Fibroblast of lung (primary cell): ENCODE measurements at places on chromosomes 16 and 17. TPM values are rescaled to one million over a fixed set of nuclear protein-coding genes. Genes with fewer than 3 reads are reported as not detected.

SLC52A1 gene
- total RNA-seq, result 0.26 and 0.66 TPM in 2 replicates

DCXR gene
- 38.3 and 43.6 TPM in 2 replicates for total RNA-seq

NAT9 gene
- total RNA-seq, result 29.0 and 39.6 TPM in 2 replicates

CACNG4 gene
- total RNA-seq, result not detected in 2 replicates

SSTR5 gene
- total RNA-seq, result not detected in 2 replicates

ALDOC gene
- total RNA-seq, result 59.3 and 91.3 TPM in 2 replicates

KRT27 gene
- not detected in 2 replicates for total RNA-seq

NOL11 gene
- total RNA-seq, result 21.5 and 30.3 TPM in 2 replicates

OR3A2 gene
- total RNA-seq, result under 0.01 TPM in 1 of 2 replicates, not detected in the other

ACSM2A gene
- not detected in 2 replicates for total RNA-seq

GPRC5B gene
- 4.5 and 6.4 TPM in 2 replicates for total RNA-seq

RHBDL1 gene
- total RNA-seq, result 2.6 and 7.1 TPM in 2 replicates

TSPAN10 gene
- 1.0 and 3.0 TPM in 2 replicates for total RNA-seq

NPIPB6 gene
- total RNA-seq, result 0.66 TPM in 1 of 2 replicates, not detected in the other

TOP2A gene
- total RNA-seq, result 4.9 and 41.6 TPM in 2 replicates

SOX8 gene
- total RNA-seq, result under 0.01 TPM in 1 of 2 replicates, not detected in the other

TAT gene
- total RNA-seq, result not detected in 2 replicates

GNGT2 gene
- total RNA-seq, result not detected in 2 replicates

CEP112 gene
- total RNA-seq, result 5.4 and 7.2 TPM in 2 replicates

SLC16A3 gene
- total RNA-seq, result 99.4 and 107 TPM in 2 replicates
